ENCODE measurements at places on chromosomes 1 and 21. TPM values are rescaled to one million over a fixed set of nuclear protein-coding genes. Genes with fewer than 3 reads are reported as not detected.

The GCSAML gene
- total RNA-seq: not detected

The OR2T35 gene
- not detected for total RNA-seq

The IFNLR1 gene
- 7.5 TPM for total RNA-seq

The PROX1 gene
- 0.43 TPM for total RNA-seq

The TMIGD3 gene
- total RNA-seq: not detected

The BARHL2 gene
- not detected for total RNA-seq

The ZNF683 gene
- not detected for total RNA-seq

The CAMK2N1 gene
- total RNA-seq: 10.8 TPM

The TRIM17 gene
- 2.2 TPM for total RNA-seq

The ANGPTL3 gene
- total RNA-seq: not detected

The HCRTR1 gene
- total RNA-seq: not detected

The ABL2 gene
- 22.0 TPM for total RNA-seq

The PMF1 gene
- total RNA-seq: 58.4 TPM

The SNRPE gene
- total RNA-seq: 44.3 TPM

The CGN gene
- total RNA-seq: 3.4 TPM

The PRAMEF2 gene
- total RNA-seq: not detected

The MTARC2 gene
- 5.1 TPM for total RNA-seq

The GJA4 gene
- 0.48 TPM for total RNA-seq

The PODN gene
- 0.48 TPM for total RNA-seq

The DTL gene
- total RNA-seq: 3.0 TPM

The SPATA45 gene
- total RNA-seq: not detected

The DCST1 gene
- total RNA-seq: not detected

The NPR1 gene
- total RNA-seq: not detected

All from tracheal epithelial cell (primary cell).